ENCODE measurements at places on chromosomes 5 and 9.
A peak's percentile ranks its signal among the peaks of the same experiment; 100 is the strongest.

GRCh38 chr5:159944056-159944600 is 27.8 kb downstream of the ADRA1B start:
- no peak for DNase-seq

GRCh38 chr5:125814119-125814518 is 609.1 kb upstream of the GRAMD2B start:
- no peak for DNase-seq

DNA sequence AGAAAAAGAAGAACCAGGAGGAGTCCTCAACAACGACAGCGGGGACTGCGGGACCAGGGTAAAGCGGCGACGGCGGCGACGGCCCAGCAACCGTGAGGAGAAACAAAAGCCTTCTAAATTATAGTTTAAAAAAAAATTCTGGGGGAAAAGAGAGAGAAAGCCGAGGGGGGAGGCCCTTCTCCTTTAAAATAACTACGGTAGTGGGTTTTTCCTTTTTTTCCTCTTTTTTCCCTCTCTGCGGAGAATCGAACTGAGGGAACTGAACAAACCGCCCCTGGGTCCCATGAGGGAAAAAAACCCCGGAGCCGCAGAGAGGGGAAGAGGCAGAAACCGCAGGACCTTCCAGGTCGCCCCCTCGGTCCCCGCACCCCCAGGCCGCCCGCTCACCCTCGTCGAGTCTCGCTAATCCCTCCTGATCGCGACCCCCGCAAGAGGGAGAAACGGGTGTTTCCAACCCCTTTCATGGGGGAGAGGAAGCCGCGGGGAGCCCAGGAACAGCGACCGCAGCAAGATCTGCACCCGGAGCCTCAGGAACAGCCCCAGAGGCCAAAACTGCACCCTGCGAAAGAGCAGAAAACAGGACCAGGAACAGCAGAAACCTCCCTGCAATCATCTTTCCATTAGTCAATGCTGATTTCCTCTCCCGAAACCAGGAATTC is 453 bp downstream of the CPEB4 start:
- no peak for DNase-seq

- DNase-seq, result no peak
Observed at GRCh38 chr5:74993743-74994142, 58.6 kb downstream of the GCNT4 start.

DNA sequence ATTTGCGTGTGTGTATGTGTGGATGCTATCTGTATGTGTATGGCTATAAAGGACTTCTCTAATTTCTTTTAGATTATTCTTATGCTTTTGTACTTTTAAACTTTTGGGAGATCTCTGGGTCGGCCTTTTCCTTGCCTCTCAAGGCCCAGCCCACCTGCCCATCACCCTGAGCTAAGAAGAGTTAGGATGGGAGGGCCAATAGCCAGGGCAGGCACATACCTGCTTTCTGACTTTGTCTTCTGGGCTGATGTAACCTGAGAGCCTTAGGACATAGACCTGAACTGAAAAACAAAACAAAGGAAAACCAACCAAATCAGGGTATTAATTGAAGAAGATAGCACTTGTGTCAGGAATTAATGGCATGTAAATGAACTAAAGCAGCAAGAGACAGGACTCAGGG is 100.2 kb downstream of the IRX1 start:
- DNase-seq, result no peak

DNA sequence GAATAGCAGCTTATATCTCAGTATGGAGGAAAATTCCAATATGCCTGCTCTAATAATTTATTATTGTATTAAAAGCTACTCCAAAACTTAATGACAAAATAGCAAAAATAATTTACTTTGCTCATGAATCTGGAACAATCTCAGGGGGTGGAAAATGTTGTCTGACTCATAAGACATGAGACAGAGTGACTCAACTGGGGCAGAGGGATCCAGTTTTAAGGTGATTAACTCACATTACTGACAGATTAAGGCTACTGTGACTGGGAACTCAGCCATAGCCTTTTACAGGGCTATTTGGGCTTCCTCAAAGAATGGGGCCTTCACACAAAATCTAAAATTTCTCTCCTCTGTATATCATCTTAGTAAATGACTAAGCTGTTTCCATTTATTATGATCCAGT is 1172.9 kb downstream of the CDH12 start:
- peak; percentile 61 for DNase-seq

- DNase-seq, result no peak
Observed at GRCh38 chr5:143037071-143037470, 266.9 kb downstream of the ARHGAP26 start.

DNA sequence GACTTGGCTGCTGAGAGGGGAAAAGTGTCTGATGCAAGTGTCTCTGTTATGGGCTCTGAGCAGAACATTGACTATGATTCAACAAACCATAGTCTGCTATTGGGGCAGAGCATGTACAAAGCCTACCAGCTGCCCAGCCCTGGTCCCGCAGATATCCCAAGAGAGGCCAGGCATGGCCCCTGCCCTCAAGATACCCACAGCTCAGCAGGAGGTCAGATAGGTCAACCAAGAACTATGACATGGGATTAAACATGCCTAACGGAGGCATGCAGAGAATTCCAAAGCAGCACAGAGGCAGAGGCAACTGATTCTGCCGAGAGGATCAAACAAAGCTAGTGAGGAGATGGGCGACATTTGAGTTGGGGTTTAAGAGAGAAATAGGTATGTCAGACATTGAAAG is 39.9 kb upstream of the CPLX2 start:
- no peak for DNase-seq

DNA sequence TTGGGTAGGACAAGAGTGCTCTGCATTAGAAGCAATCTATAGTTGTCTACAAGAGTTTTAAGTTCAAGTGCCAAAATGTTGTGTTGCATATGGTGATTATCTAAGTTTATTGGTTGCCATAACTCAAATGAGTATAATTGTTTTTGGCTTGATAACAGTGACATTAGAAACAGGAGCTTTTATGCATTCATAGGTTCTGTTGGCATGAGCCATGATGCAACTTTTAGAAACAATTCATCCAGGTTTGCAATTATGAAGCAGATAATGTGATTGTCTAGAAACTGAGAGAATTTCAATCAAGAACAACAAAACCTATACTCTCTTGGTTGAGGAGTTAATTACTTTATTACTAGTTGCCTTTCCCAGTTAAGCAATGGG is 137.0 kb downstream of the PBX3 start:
- no peak for DNase-seq

GRCh38 chr9:72292874-72293607 is 72.0 kb downstream of the ZFAND5 start:
- DNase-seq, result peak; percentile 62

- DNase-seq, result no peak
Observed at GRCh38 chr5:62603934-62604333, 25.3 kb downstream of the LRRC70 start.

DNA sequence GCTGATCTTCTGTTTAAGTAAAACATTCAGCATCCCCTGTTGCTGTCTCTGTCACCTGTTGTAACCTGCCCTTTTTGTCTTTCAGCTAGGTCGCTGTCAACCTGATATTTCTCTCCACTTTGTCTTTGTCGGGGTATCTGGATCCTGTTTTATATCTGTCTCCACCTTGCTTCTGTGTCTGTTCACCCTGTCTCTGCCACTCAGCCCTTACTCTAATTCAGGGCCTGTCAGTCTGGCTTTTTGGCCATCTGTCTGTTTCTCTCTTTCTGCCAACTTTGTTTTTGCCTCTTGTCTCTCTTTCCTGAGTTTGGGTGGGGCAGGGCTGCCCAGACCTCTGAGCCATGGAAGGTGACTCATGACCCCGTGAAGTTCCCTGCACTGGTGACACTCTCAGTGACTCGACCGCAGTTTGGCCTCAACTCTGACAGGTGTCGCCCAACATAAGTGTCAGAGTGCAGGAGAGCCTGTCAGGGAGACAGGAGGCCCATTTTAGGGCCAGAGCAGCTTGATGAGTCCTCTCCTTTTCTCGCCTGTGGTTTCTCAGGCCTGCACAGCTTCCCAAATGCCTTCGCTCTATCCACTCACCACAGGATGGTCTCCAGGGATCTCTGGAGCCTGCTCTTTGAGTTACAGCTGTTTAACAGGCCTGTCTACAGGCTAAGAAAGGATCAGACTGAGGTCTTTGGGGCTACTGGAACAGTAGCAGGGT is 868 bp downstream of the ZBTB43 start:
- DNase-seq, result peak; percentile 45

DNA sequence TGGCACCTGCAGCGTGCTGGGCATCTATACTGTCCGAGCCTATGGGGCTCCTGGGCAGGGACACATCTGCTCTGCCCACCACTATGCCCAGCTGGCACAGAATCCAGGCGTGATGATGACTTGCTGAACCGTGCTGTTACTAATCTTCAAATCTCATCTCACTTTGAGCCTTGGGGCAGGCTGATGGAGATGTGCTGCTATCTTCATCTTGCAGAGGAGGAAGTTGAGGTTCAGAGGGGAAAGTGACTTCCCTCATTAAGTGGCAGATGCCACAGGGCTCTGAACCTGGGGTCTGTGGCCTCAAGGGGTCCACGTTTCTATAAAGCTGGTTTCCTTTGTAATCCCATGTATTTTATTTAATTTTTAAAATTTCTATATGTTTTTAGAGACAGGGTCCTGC is 4.7 kb downstream of the SLC2A6 start:
- DNase-seq, result no peak

GRCh38 chr5:103369125-103370120 is 110.9 kb downstream of the MACIR start:
- no peak for DNase-seq

- no peak for DNase-seq
Observed at GRCh38 chr9:111176511-111176910, 138.2 kb upstream of the LPAR1 start.
